ENCODE measurements at places on chromosomes 4 and X.

DNA sequence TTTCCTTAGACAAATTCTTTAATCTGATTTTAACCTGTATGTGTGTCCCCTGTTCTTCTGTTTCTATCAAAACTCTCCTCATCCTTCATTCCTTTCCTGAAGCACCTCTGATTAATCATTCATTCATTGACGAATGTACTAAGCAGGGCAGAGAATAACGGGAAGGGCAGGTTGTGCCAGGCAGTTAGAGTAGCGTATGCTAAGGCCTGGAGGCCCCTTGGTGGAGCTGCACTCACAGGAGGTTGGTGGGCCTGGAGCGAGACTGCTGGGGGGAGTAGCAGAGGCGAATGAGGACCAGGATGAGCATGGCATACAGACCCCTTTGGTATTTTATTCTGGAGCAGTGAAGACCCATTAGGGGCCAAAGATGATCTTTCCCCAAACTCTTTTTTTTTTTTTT lies 22.5 kb downstream of the PTTG2 start:
- no peak for DNase-seq

DNA sequence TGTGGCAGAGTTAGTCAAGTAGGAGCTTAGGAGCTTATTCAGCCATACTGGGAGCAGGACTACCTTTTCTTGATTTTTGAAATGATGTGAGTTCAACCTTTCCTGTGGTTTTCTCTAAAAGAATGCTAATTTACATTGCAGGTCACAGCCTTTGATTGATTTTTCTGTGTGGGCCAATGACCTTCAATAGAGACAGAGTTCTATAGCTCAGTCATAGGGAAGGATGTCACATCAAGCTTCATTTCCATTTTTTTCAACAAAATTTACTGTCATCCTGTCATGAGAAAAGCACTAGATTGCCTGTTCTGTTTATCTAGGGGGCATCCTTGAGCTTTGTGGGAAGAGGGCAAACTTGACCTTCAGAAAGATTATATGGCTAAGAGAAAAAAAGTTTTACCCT lies 448.7 kb downstream of the MID1IP1 start:
- DNase-seq: no peak

DNA sequence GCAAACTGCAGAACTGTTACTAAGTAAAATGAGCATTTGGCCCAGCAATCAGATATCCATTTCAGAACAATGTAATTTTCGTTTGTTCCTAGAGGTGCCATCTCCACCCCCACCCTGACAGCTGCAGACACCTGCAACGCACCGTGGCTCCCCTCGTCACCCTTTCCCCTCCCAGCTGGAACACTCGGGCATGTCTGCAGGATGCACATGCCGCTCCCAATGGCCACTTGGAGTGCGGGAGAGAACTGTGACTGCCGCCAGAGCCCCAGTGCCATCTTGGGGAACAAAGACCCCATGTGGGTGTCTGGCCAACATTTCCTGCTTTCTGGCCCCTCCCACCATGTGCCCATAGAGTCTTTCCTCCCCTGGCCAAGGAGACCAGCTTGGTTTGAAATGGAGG lies 436.2 kb downstream of the PCDH10 start:
- DNase-seq: no peak

GRCh38 chr4:179195887-179196286 lies 1753.7 kb upstream of the AGA start:
- DNase-seq: no peak

DNA sequence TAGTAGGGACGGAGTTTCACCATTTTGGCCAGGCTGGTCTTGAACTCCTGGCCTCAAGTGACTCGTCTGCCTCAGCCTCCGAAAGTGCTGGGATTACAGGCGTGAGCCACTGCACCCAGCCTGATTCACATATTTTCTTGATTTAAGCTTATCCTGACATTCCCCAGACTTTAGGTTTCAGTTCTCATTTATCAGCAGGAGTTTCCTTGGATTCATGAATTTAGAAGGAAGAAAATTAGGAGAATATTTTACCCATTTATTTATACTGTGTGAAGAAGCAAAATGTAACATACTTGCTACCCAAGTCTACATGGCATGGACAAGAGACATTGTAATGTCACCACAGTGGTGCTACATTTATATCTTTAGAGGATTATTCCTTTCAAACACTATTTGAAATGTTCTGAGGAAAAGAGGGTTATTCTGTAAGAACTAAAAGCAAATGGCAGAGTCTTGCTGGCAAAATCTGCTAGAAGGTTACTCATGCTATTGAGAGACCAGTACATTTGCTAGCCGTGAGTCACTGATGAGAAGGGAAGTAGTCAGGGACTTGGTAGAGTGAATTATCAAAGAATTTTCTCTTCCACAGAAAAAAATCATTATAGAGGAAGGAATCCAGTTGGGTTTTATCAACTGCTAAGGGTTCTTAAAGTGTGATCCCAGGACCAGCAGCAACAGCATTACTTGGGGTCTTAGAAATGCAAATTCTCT lies 26.1 kb upstream of the CFAP299 start:
- no peak for DNase-seq

GRCh38 chr4:52311464-52312125 lies 260.5 kb downstream of the SPATA18 start:
- DNase-seq: no peak

- no peak for DNase-seq
These were observed 187.8 kb upstream of the MBNL3 start for GRCh38 chrX:132676561-132677186.

DNA sequence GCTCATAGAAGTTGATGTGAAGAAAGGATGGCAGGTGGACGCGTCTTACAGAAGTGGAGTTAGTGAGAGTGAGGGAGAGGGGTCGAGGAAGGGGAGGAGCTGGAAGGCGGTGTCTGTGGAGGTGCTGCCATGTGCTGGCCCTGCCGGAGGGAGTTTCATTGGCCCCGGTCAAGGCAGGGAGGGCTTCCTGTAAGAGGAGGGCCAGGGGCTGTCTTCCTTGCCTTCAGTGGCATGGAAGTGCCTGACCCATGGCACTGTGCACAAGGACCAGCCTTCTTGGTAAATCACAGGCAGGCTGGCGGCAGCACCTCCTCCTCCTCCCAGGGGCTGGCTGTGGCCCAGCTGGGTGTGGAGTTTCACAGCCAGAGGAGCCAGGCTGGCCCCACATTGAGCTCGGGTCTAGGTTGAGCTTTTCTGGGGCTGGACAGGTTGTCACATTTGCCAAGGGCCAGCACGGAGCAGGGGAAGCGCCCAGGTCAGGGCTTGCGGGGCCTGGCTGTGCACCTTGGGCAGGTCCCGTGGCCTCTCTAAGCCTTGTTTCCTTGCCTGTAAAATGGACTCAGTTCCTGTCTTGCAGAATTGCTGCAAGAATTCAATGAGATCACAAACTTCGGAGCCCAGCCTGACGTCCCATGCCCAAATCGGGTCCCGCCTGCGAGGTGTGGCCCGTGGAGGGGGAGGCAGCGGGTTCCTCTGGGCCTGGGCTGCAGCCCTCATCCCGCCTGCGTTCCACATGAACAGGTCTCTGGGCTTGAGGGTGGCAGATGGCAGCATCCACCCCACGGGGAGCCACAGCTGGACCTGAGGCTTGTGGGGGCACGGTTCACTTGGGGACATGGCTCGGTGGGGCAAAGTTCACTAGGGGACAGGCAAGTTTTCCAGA lies 7.0 kb downstream of the HTRA3 start:
- DNase-seq: no peak

GRCh38 chrX:13128104-13128503 lies 83.7 kb upstream of the FAM9C start:
- DNase-seq: no peak

- no peak for DNase-seq
These were observed 72.1 kb downstream of the PARM1 start for GRCh38 chr4:75004755-75005668.

DNA sequence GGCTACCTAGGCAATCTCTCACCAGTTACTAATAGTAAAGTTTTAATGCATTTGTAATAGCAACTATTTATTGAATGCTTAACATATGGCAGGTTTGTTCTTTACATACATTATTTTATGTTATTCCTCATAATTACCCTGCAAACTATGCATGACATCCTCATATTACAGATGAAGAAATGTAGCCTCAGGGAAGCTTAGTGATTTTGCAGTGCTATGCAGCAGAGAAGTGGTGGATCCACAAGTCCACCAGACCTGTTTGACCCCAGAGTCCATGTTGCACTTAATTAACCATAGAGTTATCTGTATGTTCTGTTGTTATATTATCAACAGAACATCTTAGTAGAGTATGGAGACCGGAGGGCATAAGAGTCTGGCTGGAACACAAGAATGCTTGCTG lies 78.7 kb downstream of the TRPC5 start:
- no peak for DNase-seq

GRCh38 chrX:44104699-44105098 lies 131.5 kb upstream of the NDP start:
- DNase-seq: no peak

GRCh38 chr4:142098900-142099545 lies 462.6 kb downstream of the IL15 start:
- DNase-seq: no peak

- DNase-seq: no peak
These were observed 9.2 kb upstream of the ANXA3 start for GRCh38 chr4:78542373-78542772.

- no peak for DNase-seq
These were observed 11.3 kb downstream of the LAMP2 start for GRCh38 chrX:120457766-120458180.

- DNase-seq: no peak
These were observed 23.0 kb downstream of the KLB start for GRCh38 chr4:39429476-39430334.

DNA sequence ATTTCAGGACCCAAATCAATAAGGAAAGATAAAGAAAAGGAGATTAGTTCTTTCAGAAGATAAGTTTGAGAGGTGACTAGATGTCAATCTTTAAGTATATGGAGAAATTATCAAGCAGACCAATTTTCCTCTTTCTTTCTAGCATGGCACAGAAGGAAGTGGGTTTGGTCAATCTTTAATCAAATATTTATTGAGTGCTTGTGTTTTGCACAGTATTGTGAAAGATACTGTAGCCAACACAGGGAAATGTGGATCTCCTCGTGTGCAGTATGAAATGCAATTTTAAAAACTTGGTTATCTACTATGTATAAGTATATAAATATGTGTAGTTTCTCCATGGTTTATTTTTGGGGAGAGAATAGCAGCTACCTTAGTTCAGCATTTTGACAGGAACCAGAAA lies 655.2 kb downstream of the RAPGEF2 start:
- no peak for DNase-seq

GRCh38 chr4:77861495-77861894 lies 1.1 kb upstream of the MRPL1 start:
- DNase-seq: no peak

GRCh38 chr4:87011340-87012034 lies 76.7 kb downstream of the AFF1 start:
- DNase-seq: no peak

DNA sequence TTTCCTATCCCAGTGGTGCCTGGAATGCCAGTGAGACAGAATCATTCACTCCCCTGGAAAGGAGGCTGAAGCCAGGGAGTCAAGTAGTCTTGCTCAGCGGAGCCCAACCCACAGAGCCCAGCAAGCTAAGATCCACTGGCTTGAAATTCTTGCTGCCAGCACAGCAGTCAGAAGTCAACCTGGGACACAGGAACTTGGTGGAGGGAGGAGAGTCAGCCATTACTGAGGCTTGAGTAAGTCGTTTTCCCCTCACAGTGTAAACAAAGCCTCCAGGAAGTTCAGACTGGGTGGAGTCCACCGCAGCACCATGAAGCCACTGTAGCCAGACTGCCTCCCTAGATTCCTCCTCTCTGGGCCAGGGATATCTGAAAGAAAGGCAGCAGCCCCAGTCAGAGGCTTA lies 283.2 kb upstream of the CPEB2 start:
- no peak for DNase-seq

DNA sequence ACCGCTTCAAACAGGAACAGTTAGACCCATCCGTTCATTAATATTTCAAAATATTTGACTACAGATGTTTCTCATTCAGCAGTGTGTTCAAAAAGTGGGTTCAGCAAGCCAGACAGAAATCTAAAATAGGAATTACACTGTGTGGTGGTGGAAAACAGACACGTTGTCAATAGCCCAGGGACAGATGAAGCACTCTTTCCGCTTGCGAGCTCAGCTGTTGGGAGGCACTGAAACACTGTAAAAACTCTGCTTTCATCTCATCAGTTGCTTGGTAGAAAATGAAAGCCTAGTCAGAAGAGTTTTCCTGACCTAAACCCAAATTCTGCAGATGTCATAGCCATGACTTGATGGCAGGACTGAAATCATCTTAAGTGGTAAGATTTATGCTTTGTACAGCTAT lies 38.5 kb downstream of the LRP2BP start:
- DNase-seq: no peak

- no peak for DNase-seq
These were observed 20.3 kb upstream of the SLC25A4 start for GRCh38 chr4:185122681-185123345.

DNA sequence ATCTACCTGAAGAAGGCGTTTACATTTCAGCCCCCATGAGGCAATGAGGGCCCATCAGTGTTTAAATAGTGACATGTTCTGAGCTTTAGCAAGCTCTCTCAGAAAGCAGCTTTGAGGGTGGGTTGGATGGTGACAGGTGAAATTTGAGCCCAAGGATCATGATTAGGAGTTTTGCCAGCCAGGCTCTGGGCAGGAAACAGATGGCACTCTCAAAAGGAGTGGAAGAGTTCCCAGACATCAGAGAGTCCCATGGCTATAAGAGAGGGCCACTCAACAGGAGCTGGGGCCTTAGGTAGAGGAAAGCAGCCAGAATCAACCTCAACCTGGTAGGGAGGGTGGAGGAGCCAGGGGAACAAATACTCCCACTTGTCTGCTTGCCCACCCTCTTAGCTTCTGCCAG lies 499.8 kb downstream of the MID1IP1 start:
- no peak for DNase-seq

DNA sequence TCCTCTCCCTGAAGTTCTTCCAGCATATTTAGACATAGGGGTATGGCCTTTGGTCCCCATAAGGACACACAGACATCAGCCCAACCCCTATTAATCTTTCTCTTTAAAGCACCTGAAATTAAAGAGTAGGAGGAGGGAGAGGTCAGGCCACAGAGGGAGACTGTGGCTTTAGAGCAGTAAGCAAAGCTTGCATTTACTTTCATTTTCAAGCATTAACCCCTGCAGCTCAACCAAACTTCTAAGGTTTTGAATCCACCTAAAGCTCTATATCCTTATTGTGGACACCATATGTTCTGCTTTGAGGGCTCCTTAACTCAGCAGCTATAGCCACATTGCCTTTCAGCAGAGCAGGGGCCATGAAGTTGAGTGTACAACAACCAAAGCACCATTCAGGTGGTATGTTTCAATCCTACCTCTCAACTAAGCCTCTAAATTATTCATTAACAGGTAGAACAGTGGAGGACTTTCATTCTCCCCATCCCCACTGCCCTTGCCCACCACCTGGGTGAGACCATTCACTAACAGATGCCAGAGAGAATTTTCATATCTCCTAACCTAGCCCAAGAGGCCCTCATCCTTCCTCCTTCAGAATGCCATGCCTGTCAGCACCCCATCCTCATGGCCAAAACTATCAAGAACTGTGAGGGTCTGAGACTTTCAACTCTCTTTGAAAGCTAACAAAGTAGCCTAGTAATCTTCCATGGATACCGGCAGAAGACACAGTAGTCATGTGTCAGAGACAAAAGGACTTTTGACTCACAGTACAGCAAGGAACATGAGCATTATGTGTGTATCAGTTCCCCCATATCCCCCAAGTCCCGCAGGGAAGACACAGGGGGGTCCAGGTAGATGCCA lies 20.8 kb downstream of the LIN54 start:
- no peak for DNase-seq
